Fibroblast of lung (primary cell): ENCODE measurements at places on chromosomes 7 and 10. TPM values are rescaled to one million over a fixed set of nuclear protein-coding genes. Genes with fewer than 3 reads are reported as not detected.
A peak's percentile ranks its signal among the peaks of the same experiment; 100 is the strongest.

DNA sequence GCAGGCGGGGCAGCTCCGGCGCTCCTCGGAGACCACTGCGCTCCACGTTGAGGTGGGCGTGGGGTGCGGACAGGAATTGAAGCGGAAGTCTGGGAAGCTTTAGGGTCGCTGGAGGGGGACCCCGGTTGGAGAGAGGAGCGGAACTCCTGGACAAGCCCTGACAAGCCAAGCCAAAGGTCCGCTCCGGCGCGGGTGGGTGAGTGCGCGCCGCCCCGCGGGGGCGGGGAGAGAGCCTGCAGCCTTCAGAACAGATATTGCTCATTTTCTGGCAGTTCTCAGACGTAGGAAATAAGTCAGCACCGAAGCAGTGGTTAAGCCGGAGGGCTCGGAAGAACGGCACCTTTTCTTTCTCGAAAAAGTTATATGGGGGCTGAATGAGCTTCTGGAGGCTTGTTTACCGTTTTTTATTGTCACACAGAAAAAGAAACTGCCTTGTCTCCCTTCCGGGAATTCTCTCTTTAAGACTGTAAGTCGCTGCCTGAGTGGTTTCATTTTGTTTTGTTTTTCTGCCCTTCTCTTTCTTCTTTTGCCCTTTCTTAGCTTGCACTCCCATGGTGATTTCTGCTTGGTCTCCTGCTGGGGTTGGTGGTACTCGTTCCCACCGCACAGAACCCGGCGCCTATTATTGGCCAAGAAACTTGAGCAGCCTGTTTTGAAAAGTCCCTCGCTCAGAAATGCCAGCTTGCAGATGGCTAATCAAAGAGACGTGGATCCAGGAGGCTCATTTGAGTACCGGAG is 732 bp downstream of the FAS start:
- no peaks in the 10 kb centered on the region for H3K27me3 ChIP-seq
- peaks cover 2% of the 10 kb centered on the region for H3K4me1 ChIP-seq
- peak overlapping the region; percentile 92 for H3K27ac ChIP-seq
- peak; percentile 76 for DNase-seq

The IRF5 gene
- 0.33 TPM in 1 of 2 replicates, not detected in the other for total RNA-seq

The TRIM74 gene
- total RNA-seq: not detected in 2 replicates

DNA sequence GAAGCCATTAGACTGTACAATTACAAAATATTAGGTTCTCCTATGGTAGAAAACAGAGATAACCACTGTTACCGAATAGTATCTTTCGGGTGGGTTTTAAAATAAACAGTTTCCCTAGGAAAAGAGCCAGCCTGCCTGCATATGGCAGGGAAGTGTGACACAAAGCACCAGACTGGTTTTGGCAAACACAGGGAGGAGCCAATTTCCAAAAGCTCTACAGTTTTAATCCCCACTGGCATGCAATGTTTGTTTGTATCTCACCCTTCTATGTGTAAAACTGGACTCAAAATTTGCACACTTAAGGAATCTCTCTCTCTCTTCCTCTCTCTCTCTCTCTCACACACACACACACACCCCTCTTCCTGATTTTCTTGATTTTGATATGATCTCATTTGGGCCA is 261.7 kb downstream of the ETV1 start:
- no peaks in the 10 kb centered on the region for H3K27me3 ChIP-seq
- no peak for DNase-seq
- no peak overlapping the region for H3K4me3 ChIP-seq
- no peaks in the 10 kb centered on the region for H3K4me1 ChIP-seq
- H3K27ac ChIP-seq: no peak overlapping the region
- no peaks in the 10 kb centered on the region for H3K36me3 ChIP-seq

- no peak for DNase-seq
- no peak overlapping the region for H3K27ac ChIP-seq
- no peak overlapping the region for H3K4me3 ChIP-seq
- H3K36me3 ChIP-seq: no peaks in the 10 kb centered on the region
These were observed 232.7 kb downstream of the TEX36 start for GRCh38 chr10:125450218-125450617.

DNA sequence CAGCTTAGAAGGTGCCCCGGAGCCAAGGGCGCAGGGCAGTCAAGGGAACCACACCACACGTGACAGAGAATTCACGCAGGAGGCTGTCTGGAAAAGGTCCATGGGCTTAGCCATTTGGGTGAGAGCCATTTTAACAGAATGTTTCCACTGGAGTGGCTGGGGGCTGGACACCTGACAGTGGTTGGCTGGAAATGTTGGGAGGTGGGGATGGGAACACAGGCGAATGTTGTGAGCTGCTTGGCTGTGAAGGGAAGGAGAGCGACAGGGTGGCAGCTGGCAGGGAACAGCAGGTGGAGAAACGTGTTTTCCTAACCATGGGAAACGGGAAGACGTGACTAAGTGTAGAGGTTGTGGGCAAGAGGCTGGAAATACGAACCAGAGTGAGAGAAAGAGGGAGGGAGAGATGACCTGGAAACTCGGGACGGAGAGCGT is 100.5 kb upstream of the ZNF32 start:
- H3K27ac ChIP-seq: no peak overlapping the region
- H3K4me3 ChIP-seq: no peak overlapping the region
- no peak for DNase-seq
- H3K36me3 ChIP-seq: no peaks in the 10 kb centered on the region

- DNase-seq: peak; percentile 33
- no peaks in the 10 kb centered on the region for H3K36me3 ChIP-seq
- H3K27me3 ChIP-seq: no peaks in the 10 kb centered on the region
- H3K4me3 ChIP-seq: no peak overlapping the region
These were observed 225.6 kb upstream of the IGFBP3 start for GRCh38 chr7:46146454-46147255.

DNA sequence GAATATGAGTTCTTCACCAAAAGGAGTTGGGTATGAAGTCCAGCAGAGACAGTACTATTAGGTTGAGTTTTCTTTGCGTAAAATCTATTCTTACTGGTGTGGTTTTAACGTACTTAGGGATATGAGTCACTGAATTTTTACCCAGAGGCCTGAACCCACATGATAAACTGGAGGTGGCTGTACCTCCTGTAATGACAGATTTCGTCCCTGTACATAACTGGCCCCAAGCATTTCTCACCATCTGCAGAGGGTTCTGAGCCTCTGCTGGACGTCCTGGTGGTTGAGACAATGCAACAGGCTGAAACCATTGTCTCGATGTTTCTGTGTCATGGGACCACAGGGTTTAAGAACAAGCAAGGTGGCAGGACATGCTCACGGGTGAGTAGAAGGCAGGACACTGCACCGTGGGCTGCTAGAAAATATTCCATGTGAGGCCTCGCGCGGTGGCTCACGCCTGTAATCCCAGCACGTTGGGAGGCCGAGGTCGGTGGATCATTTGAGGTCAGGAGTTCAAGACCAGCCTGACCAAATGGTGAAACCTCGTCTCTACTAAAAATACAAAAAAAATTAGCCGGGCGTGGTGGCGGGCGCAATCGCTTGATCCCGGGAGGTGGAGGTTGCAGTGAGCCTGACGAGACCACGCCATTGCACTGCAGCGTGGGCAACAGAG is 233.9 kb downstream of the DNAJB6 start:
- H3K27ac ChIP-seq: no peak overlapping the region
- H3K36me3 ChIP-seq: no peaks in the 10 kb centered on the region
- DNase-seq: no peak

The CACNA2D1 gene
- 45.7 and 64.4 TPM in 2 replicates for total RNA-seq

GRCh38 chr10:22427101-22427500 is 81.8 kb downstream of the SPAG6 start:
- no peaks in the 10 kb centered on the region for H3K27me3 ChIP-seq
- H3K36me3 ChIP-seq: no peaks in the 10 kb centered on the region
- peak; percentile 81 for DNase-seq
- H3K4me1 ChIP-seq: peaks cover 16% of the 10 kb centered on the region

DNA sequence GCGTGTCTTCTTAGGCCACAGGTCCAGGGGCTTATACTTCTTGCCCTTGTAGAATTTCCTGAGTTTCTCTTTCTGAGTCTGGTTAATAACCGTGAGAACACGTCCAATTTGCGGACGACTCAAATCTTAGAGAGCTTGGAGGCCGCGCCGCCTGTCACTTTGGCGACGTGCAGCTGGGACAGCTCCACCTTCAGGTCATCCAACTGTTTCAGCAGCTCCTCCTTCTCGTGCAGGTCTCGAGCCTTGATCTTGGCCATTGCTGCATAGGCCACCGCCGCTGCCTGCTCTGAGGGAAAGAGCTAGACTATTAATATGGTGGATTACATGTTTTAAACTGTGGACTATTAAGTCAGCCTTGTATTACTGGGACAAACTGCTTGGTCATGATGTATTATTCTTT is 26.9 kb downstream of the EVX1 start:
- DNase-seq: no peak
- no peak overlapping the region for H3K27ac ChIP-seq
- no peaks in the 10 kb centered on the region for H3K27me3 ChIP-seq
- no peaks in the 10 kb centered on the region for H3K36me3 ChIP-seq
- no peak overlapping the region for H3K4me3 ChIP-seq

- no peaks in the 10 kb centered on the region for H3K27me3 ChIP-seq
- no peak overlapping the region for H3K4me3 ChIP-seq
- H3K36me3 ChIP-seq: no peaks in the 10 kb centered on the region
These were observed 54.2 kb upstream of the FRMD4A start for GRCh38 chr10:14384915-14385314.

The SPDYE11 gene
- not detected in 2 replicates for total RNA-seq

The UBE2D4 gene
- 6.4 and 10.2 TPM in 2 replicates for total RNA-seq

DNA sequence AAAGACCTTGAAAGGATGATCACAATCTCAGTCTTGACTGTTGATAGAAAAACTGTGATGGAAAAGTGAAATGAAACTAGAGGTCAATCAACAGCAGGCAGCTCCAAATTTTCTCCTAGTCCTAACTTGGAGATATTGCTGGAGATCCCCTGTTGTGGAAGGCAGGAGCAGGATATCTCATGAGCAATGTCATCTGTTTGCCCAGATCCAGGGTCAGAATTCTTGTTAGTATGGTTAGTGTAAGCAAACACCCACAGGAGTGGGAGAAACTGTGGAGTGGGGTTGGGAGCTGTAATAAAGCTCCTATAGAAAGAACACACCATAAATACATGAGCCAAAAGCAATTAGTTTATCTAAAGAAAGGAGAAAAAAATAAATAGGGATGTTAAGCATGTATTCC is 169.0 kb downstream of the AKR1D1 start:
- H3K27ac ChIP-seq: no peak overlapping the region
- no peaks in the 10 kb centered on the region for H3K36me3 ChIP-seq
- H3K27me3 ChIP-seq: no peaks in the 10 kb centered on the region
- H3K4me1 ChIP-seq: no peaks in the 10 kb centered on the region

The CALML5 gene
- total RNA-seq: not detected in 2 replicates

- no peak for DNase-seq
- H3K27me3 ChIP-seq: no peaks in the 10 kb centered on the region
- no peaks in the 10 kb centered on the region for H3K36me3 ChIP-seq
- H3K4me1 ChIP-seq: peaks cover 11% of the 10 kb centered on the region
- H3K27ac ChIP-seq: peak overlapping the region; percentile 71
- peak overlapping the region; percentile 94 for H3K4me3 ChIP-seq
These were observed 1.5 kb downstream of the PDLIM1 start for GRCh38 chr10:95289003-95289920.

GRCh38 chr10:49296382-49296781 is 2.6 kb upstream of the C10orf71 start:
- no peaks in the 10 kb centered on the region for H3K4me1 ChIP-seq
- H3K27me3 ChIP-seq: peaks cover 11% of the 10 kb centered on the region
- H3K27ac ChIP-seq: no peak overlapping the region
- no peaks in the 10 kb centered on the region for H3K36me3 ChIP-seq
- no peak overlapping the region for H3K4me3 ChIP-seq
